Activated T-cell treated with anti-CD3 and anti-CD28 coated beads for 1 hour (primary cell): ENCODE measurements at places on chromosomes 11 and 22.

DNA sequence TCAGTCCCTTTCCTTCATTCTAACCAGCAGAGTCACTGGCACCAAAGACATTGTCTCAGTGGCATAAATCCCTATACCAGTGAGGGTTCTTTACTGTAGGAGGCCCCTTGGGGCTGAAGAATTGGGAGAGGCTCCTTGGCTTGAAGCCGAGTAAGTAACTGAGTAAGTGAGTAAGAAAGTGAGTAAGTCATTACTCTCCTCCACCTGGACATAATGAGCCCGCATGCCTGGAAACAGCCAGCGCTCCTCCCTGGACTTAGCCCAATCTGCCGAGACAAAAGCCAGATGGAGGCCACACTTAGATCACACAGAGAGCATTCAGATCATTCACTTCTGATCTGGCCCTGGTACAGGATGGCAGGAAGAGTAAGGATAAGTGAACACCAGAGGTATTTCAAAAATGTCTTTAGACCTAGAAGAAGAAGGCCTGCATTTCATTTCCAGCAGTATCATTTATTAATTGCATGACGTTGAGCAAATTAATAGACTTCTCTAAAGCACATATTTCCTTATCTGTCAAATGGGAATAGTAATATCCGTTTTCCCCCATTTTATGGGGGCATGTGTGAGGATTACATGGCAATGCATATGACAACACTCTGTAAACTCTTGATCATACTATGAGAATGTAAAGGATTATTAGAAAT, 8.2 kb upstream of the MICAL3 start:
- no peak for DNase-seq

- DNase-seq: no peak
These were observed 137.6 kb downstream of the SNX19 start for GRCh38 chr11:130778705-130779104.

DNA sequence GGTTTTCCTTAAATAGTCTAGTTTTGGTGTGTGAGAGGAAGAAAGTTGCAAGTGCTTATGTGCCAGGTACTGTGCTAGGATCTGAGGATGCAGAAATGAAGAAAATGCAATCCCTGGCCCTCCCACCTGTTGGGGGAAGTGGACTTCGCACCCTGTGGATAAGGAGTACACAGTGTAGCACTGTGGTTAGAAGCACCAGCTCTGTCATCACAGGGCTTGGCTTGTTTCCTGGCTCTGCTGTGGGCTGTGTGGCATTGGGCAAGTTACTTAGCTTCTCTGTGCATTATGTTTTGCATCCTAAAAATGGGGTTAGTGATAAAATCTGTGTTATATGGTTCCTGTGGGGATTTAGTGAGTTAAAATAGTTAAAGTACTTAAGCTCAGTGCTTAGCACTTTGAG, 68.2 kb downstream of the ENDOD1 start:
- DNase-seq: no peak

- no peak for DNase-seq
These were observed 514.5 kb downstream of the TBC1D22A start for GRCh38 chr22:47276991-47277390.

- DNase-seq: no peak
These were observed 15.0 kb downstream of the IPO7 start for GRCh38 chr11:9399466-9399865.

- no peak for DNase-seq
These were observed 9.8 kb downstream of the NRXN2 start for GRCh38 chr11:64713016-64713707.

GRCh38 chr11:95699631-95700470, 89.7 kb downstream of the FAM76B start:
- no peak for DNase-seq

GRCh38 chr11:111427471-111427912, 48.4 kb upstream of the POU2AF1 start:
- no peak for DNase-seq

DNA sequence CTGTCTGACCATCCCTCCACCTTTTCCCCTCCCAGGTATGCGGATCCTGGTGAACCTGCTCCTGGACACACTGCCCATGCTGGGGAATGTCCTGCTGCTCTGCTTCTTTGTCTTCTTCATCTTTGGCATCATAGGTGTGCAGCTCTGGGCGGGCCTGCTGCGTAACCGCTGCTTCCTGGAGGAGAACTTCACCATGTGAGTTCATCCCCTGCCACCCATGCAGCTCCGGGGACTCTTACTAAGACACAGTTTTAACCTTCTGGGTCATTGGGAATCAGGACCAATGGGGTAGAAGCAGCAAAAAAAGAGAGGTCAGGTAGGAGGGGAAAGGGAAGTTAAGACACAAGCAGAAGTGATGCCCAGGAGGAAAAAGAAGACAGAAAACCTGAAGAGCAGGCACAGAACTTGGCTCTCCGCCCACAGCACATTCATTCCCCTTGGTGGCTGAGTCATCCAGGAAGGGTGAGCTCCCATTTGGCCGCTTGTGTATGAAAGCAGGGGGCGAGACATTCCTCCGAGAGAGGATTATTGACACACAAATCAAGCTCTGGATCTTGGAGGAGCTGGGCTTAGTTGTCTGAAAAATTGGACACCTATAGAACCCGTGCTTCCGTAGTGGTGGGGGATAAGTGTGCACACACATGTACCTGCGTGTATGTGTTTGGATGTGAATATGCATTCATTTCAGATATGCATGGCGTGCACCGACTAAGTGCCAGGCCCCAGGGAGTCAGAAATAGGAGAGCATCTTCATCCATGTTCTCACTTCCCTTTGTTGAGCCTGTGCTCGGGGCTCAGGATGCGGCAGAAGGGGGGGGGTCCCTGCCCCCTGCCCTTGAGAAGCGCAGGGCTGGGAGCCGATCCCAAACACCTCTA, 64.2 kb downstream of the CACNA1I start:
- DNase-seq: no peak

GRCh38 chr11:110797453-110797852, 85.2 kb upstream of the ARHGAP20 start:
- no peak for DNase-seq

DNA sequence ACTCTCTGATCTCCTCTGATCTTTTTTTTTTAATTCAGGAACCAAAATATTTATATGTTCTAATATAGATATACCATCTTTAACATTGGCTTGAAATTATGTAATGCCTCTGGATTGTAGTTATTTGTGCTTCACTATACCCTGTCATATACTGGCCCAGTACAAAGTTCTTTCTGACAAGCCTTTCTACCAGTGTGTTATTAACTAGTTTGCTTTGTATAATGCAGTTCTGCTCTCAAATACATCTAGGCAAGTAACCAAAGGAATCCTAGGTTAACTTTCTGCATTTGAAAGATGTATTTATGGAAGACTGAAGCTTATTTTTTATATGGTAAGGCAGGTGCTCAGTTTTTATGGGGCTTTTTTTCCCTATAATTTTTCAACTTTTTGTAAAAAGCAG, 36.1 kb downstream of the ARHGEF12 start:
- DNase-seq: no peak

DNA sequence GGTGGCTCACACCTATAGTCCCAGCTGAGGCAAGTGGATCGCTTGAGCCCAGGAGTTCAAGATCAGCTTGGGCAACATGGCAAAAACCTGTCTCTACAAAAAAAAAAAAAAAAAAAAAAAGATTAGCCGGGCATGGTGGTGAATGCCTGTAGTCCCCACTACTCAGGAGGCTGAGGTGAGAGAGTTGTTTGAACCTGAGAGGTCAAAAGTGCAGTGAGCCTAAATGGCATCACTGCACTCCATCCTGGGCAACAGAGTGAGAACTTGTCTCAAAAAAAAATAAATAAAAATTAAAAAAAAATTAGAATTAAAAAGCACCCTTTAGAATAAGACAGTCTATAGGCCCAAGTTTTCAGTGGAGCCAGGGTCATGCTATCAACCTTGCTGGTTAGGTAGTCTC, 95.5 kb downstream of the PDHX start:
- no peak for DNase-seq

DNA sequence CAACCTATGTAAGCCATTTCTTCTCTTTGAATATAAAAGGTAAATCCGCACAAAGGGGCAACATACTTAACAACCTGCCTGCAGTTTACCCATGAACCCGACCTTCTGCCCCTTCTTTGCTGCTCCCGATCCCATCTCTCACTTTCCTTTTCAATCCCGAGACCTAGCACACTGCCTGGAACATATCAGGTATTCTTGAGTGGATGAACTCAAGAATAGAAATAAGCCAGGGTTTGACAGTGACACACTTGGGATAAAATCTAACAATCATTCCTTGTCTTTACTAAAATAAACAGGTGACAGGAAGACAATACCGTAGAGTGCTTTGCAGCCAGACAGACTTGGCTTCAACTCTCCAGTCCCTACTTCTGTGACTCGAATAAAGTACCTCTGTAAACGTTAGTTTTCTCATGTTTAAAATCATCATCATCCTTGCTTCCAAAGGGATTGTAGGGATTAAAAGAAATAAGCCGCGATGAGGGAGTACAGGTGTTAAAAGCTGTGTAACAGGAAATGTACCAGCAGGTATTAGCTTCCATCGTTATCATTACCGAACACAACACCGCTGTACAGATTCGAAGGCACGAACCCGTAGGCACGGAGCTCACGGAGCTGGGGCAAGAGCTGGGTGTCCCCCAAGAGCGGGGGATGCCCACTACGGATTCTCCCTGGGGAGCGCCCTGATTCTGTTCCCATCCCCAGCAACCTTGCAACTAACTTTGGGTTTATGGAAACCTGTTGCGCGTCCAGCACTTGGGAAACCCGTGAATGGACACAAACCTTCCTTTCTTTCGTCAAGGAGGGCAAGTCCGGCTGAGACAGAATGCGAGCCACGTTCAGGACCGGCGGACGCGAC, 720 bp downstream of the UFD1 start:
- peak; percentile 12 for DNase-seq

DNA sequence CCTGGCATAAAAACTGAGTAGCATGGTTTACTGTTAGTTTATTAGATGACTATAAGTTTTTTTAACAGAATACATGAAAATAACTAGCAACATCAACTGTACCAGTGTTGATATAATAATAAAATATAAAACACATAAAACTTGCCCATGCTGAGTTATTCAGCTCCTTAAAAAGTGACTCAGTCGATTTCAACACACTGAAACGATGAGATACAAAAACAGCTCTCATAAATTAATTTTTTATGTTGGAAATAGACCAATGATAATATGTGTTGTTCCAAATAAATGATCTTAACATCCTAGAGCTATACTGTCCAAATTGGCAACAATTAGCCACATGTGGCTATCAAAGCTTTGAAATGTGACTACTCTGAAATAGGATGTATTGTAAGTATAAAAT, 15.9 kb downstream of the PDGFD start:
- DNase-seq: no peak

DNA sequence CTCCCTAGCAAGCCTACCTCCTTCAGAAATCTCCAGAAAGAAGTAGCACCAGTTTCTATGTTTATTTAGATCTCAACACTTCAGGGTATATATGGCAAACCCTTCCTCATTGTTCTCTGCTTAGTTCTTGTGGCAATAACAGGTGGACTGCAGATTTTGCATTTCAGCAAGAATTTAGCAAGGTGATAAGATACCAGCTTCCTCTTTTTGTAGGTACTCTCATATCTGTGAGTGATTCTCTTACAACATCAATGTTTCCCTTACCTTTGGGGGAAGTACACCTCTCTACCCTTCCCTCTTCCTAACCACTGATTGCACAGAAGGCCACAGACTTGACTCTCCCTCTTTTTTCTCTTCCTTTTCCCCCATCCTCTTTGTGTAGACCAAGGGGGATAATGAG, 230.9 kb upstream of the SESN3 start:
- no peak for DNase-seq

- DNase-seq: no peak
These were observed 60.4 kb downstream of the RPS6KA4 start for GRCh38 chr11:64419257-64419790.

GRCh38 chr22:24154826-24155225, 26.5 kb upstream of the SUSD2 start:
- no peak for DNase-seq

DNA sequence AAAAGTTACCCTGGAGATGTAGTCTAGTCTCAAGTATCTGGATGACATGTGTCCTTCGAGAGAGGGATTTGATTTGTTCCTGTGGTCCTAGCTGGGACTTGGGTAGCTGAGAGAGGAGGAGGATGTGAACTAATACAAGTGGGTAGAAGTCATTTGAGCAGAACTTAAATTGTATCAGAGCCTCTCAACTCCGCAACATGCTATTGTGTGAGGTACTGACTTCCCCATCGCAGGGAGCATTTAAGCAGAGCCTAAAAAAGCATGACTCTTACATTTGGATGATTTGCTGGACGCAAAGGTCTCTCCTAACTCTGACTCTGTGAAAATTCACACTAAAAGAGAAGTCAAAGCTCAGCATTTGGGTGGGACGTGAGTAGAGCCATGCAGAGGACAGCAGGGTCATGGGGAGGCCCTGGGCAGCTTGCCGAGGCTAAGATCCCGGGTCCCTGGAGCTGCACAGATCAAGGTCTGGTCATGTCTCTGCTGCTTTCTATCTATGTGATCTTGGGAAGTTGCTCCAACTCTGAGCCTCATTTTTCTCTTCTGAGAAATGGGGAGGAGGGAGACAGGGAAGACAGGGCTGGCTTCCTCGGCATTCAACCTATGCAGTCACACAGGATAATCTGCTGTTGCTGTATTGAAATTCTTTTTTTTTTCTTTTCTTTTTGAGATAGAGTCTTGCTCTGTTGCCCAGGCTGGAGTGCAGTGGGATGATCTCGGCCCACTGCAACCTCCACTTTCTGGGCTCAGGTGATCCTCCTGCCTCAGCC, 44.9 kb downstream of the CD82 start:
- DNase-seq: no peak
